Stimulated activated CD4-positive, alpha-beta T cell treated with anti-CD3 and anti-CD28 coated beads, TNF-alpha, amount 100 ng/mL, for 4 hours (primary cell): ENCODE measurements at places on chromosomes 12 and 14.

- no peak for DNase-seq
Measured at GRCh38 chr12:2346416-2346815, 293.6 kb downstream of the CACNA1C start.

DNA sequence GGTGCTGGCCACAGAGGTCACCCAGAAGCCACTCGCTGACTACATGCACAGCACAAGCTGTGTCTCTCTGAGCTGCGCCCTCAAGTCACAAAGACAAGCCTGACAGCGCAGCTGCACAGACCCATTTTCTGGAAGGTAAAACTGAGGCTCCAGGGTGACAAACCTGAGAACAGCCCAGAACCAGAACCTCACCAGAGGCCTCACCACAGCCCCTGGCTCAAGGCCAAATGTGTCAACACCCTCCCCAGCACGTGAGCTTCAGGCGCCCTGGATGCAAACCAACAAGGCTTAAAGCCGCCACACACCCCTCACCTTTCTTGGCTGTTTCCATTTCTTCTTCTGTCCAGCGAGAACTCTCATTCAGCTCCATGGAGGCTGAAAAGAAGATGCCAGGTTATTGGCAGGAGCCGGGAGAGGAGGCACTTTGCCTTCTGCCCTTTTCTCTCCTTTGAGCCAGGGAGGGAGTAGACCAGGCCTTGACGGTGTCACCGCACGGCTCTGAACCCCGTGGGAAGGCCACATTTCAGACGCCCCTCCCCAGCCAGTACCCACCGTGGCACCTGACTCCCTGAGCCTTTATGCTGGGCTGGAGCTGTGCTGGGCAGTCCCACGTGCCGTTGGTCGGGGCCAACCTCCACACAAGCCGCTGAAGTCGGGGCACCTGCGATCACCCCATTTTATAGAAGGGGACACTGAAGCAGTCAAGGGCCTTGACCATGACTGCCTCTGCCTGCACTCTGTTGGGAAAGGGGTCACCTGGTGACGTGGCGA lies 103.1 kb downstream of the RFLNA start:
- no peak for DNase-seq

GRCh38 chr12:53071591-53072551 lies 7.3 kb downstream of the SPRYD3 start:
- DNase-seq, result no peak

- no peak for DNase-seq
Measured at GRCh38 chr14:89544636-89545301, 127.7 kb upstream of the FOXN3 start.

DNA sequence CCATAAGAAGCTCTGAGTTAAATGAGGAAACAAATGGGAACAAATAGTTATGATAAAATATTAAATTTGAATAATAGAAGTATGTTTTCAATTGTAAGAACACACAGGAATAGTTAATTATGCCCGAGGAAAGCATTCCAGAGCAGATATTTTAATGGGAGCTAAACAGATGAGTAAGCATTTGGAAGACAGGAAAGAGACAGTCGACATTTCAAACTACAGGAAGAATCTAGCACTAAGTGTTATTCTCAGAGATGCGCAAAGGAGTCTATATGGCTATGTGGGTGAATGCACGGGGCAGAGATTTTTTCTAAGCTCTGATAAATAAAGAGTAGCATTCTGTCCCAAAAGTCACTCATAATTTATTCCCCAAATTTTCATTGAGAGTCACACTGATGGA lies 64.5 kb upstream of the SSTR1 start:
- no peak for DNase-seq

- no peak for DNase-seq
Measured at GRCh38 chr12:48869191-48869590, 3.5 kb upstream of the RND1 start.

DNA sequence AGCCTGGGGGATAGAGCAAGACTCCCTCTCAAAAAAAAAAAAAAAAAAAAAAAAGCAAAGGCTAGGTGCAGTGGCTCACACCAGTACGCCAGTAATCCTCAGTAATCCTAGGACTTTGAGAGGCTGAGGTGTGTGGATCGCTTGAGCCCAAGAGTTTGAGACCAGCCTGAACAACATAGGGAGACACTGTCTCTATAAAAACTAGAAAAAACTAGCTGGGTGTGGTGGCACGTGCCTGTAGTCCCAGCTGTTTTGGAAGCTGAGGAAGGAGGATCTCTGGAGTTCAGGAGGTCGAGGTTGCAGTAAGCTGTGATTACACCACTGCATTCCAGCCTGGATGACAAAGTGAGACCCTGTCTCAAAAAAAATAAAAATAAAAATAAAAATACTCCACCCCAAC lies 8.9 kb upstream of the RBM25 start:
- DNase-seq, result no peak

- DNase-seq, result no peak
Measured at GRCh38 chr14:84891404-84891803, 638.5 kb upstream of the FLRT2 start.

- DNase-seq, result no peak
Measured at GRCh38 chr12:57895389-57896114, 45.8 kb upstream of the ATP23 start.

DNA sequence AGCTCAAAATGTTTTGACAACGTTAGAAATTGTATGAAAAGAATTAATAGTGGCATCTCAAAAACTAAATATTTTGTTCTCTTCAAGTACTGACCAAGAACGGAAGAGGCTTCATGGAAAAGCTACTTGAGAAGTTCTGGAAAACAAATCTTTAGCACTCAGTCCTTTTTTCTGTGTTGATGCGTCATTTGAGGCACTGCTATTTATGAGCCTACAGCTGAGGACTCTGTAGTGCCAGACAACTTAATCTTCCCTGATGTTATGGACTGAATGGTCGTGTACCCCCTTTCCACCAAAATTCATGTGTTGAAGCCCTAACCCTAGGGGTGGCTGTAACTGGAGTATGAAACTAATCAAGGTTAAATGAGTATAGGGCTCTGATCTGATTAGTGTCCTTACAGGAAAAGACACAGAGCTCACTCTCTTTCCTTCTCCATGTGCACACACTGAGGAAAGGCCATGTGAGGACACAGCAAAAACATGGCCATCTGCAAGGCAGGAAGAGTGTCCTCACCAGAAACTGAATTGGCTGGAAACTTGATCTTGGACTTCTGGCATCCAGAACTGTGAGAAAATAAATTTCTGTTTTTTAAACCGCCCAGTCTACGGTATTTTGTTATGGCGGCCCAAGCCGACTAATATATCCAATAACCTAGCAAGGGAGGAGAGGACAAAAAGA lies 337.0 kb upstream of the CLEC14A start:
- no peak for DNase-seq

- no peak for DNase-seq
Measured at GRCh38 chr12:13342971-13343370, 146.4 kb downstream of the EMP1 start.

- no peak for DNase-seq
Measured at GRCh38 chr14:101945171-101945570, 19.2 kb upstream of the DYNC1H1 start.
